Stimulated activated naive CD4-positive, alpha-beta T cell (primary cell): ENCODE measurements at places on chromosomes 7 and 10.

DNA sequence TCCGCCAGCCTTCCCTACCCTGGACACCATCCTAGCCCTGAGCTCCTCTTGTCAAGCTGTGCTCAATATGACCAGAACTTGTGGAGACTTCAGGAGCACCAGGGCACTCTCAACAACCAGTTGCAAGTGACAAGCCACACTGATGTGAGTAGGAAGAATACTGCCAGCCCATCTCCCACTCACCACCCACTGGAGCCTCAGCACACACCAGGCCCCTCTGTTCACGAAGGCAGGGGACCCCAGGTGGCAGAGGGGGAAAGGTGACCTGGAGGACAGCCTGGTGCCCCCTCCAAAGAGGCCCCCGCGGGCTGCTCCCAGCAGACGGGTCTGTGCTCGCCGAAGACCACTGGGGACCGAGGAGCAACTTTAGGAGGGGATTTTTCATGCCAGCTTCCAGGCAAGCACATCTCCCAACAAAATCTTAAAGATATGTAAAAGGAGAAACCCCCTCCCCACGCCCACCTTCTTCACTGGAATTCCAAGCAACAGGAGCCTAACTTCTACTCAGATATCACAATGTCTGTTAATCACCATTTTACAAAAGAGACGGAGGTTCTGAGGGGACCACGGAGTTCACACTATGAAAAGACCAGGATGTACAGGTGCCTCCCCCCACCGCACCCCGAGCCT is 1.0 kb downstream of the MMD2 start:
- no peak for DNase-seq

- no peak for DNase-seq
Observed at GRCh38 chr10:30821994-30822692, 192.6 kb upstream of the LYZL2 start.

DNA sequence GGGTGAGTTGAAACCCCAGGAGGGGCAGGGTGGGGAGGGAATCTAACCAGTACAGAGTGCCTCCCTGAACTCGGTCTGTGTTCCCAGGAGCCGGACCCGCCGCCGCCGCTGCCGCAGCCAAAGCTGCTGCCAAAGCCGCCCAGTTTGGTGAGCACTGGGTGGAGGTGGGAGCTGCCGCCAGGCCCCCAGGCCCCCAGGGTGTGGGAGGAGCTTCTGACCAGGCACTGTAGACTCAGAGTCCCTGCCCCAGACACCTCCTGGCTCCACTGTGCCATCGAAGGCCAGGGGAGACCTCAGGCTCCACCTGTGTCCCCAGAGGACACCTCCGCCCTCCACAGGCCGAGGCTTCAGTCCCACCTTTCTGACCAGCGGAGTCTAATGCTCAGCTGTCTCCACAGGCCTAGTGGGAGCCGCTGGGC is 20.4 kb upstream of the LIMK1 start:
- no peak for DNase-seq

DNA sequence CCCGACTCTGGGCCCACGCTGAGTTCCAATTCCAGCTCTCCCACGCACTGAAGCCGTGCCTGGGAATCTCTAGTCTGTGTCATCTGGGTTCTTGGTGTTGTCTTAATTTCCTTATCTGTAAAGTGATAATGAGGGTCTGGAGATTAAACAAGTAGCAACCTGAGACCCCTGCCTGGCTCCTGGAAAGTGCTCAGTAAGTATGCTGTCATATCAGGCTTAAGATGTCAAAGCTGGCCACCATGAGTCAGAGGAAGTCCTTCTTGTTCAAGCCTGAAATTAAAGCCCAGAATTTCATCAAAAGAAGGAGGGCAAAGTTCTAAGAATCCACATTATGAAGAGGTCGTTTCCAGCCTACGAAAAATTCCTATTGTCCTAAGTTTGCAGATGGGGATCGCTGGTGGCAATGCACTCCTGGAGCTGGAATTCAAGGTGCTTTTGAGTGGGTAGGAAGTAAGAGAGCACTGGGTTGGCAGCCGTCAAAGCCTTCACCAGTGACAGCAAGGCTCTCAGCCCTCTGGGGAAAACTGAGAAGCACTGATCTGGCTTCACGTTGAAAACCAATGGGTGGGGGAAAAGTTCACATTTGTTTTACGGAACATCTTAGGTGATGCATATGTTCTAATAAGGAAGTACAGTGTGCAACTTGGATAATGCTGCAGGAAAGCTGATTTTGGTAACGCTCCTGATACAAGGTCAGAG is 50.3 kb upstream of the NCAPG2 start:
- no peak for DNase-seq

DNA sequence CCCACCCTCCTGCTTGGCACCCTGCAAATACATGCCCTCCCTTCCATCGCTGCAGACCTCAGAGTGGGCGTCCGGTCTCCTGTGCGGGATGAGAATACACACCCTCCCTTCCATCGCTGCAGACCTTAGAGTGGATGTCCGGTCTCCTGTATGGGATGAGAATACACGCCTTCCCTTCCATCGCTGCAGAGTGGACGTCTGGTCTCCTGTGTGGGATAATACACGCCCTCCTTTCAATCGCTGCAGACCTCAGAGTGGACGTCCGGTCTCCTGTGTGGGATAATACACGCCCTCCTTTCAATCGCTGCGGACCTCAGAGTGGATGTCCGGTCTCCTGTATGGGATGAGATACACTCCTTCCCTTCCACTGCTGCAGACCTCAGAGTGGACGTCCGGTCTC is 128.1 kb downstream of the VIPR2 start:
- DNase-seq: no peak

GRCh38 chr7:70710011-70710480 is 421.9 kb upstream of the GALNT17 start:
- DNase-seq: no peak

GRCh38 chr7:100968650-100969049 is 715 bp upstream of the MUC12 start:
- no peak for DNase-seq

DNA sequence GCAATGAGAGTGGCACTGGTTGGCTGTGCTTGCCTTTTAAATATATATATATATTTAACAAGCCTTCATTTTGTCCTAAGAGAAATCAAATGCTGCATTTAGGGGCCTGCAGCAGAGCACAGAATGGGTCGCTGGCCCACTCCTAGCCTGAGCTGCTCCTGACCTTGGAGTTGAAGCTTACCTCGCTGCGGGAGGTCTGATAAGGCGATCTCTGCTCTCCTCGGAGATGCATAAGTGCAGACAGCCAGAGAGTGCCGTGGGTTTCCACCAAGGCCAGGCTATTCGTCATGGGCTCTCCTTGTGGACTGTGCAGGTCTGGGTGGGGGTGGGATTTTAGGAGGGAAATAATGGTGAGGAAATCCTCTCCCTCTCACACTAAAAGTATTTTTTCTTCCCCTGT is 99.5 kb upstream of the IKZF1 start:
- no peak for DNase-seq

DNA sequence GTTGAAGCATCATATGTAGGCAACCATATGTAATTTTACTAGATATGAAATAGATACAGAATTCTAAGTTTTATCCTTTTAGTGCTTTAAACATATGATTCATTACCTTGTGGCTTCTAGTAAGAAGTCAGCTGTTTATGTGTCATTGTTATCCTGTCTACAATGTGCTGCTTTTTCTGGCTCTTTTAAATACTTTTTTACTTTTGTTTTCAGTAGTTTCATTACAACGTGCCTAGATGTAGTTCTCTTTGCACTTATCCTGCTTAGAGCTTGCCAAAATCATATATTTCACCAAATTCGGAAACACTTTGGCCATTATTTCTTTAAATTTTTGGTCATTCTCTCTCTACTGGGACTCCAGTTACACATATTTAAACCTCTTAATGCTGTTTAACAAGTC is 26.4 kb downstream of the YAE1 start:
- no peak for DNase-seq

DNA sequence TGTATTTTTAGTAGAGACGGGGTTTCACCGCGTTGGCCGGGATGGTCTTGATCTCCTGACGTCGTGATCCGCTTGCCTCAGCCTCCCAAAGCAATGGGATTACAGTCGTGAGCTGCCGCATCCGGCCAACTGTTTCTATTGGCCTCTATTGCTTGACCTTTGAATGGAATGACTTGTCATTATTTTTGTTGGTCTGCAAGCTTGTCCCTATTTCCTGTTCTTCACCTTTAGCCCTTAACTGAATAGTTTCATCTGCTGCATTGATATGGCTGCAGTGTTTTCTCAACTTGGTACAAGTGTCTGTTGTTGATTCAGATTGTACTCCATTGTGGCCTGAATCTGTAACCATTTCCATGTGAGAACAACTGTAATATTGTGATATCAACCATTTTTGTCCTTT is 105.5 kb downstream of the POLL start:
- no peak for DNase-seq

- peak; percentile 27 for DNase-seq
Observed at GRCh38 chr10:131162866-131163843, 148.4 kb downstream of the TCERG1L start.

GRCh38 chr7:2315787-2316186 is 1.5 kb upstream of the SNX8 start:
- DNase-seq: no peak

DNA sequence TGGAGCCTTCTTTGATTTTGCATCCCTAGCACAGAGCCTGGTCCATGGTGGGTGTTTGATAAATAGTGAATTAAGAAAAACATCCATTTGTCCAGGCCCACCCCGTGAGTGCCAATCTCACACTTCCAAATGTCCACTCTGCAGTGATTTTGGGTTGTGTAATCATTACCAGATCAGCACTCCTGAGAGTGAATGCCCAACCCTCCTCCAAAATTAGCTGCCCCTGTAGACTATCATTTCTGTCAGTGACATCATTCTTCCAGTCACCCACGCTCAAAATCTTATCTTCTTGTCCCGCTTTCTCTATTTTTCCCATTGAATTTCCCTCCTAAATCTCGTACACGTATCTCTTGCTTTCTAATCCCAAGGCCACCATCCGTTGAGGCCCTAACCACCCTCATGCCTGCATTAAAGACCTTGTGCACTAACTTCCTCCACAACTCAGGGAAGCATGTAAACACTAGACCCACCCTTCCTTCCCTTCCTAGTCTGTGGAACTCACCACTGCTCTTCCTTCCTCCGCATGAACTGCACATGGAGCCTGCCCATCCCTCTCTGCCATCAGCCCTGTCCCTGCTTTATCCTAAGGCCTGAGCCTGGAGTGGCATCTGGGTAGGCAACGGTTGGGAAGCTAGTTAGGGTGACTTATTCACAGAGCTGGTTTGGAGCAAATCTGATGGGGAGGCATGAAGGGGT is 32.8 kb downstream of the PIK3AP1 start:
- DNase-seq: no peak

GRCh38 chr10:128539510-128540127 is 413.4 kb upstream of the MKI67 start:
- DNase-seq: no peak

GRCh38 chr7:91929463-91929862 is 11.2 kb upstream of the AKAP9 start:
- DNase-seq: no peak

DNA sequence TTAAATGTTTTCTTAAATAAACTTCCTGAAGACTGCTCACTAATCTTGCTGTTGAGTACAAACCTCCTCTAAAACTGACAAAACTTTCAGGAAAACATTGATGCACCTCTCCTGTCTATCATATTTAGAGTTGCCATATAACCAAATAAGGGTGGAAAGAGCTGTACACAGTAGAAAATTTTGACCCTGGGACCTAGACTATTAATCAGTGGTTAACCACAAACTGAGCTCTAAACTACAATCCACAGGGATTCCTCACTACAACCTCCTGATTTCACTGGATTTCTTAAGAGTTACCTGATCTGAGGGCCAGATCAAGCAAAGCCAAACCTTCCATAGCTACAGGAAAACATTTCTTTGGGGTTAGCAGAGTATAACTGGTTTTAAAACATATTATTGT is 39.9 kb upstream of the WNT16 start:
- no peak for DNase-seq

DNA sequence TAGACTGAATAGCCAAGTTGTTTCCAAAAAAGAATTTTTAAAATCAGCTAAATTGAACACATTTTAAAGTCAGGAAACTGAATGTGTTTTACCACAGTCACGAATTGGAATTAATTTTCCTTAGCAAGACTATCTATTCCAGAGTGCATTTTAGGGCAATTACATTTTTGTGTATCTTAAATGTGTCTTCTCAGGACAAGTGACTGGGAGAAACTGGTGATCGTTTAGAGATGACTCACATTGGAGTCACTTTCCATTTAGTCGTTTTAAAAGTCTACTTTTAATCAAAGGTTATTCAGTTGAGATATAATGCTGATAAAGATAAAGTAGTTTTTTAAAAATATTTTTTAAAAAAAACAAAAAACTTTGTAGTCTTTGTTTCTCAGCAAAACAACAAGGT is 191.7 kb upstream of the SLC26A5 start:
- no peak for DNase-seq

GRCh38 chr7:110750931-110751605 is 339.9 kb upstream of the LRRN3 start:
- no peak for DNase-seq

- no peak for DNase-seq
Observed at GRCh38 chr10:43198682-43199005, 60.4 kb downstream of the CSGALNACT2 start.

- DNase-seq: no peak
Observed at GRCh38 chr7:2943851-2944601, 99.6 kb downstream of the CARD11 start.

DNA sequence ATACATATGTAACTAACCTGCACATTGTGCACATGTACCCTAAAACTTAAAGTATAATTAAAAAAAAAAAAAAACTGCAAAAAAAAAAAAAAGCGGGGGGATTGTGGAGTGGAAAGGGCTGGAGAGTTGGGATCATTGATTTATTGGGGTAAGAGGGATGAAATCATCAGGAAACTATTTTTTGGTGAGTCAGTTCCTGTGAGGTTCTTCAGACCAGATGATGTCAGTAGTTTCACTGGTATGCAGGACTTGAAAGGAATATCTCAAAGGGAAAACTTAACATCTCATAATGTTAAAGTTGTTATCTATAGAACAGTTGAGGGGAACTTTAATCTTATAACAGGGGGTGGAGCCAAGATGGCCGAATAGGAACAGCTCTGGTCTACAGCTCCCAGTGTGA is 32.6 kb upstream of the TECTB start:
- no peak for DNase-seq

DNA sequence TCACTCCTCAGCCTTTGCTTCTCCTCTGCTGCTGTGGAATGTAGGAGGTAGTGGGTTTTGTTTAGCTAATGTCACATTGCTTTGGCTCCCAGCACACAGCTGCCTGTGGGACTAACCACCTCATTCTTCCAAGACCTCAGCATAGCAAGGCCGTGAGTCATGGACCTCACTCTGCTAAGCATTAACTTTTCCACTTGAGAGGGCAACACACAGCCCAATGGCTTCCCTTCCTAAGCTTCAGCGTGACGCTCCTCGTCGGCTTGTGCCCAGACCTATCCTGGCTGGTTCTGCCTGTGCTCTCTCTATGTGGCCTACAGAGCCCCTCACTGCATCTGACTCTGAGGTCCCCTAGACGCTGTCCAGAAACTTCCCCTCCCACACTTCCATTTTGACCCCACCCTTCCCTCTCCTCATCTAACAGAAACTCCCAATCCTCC is 23.3 kb downstream of the MYOF start:
- DNase-seq: no peak

DNA sequence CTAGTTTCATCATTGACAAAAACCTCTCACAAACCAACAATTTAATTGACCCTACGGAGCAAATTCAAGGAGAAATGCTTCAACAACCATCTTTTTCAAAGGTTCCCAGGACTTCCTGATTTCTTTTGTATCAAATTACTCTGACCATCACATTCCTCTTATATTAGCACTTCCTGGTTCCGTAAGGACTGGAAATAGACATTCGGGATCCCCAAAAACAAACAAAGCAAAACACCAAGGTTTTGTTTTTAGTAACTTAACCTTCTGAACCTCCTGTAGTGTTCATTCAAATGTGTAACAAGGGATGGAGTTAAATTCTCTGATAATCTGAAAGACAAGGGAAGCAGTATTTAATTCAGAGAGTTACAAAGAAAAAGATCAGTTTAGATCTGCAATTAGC is 387.6 kb upstream of the NRP1 start:
- no peak for DNase-seq
